Umbilical cord (tissue), 2 donors: ENCODE measurements at places on chromosomes 12 and 14. TPM values are rescaled to one million over a fixed set of nuclear protein-coding genes. Genes with fewer than 3 reads are reported as not detected.

ADGRD1 gene
- total RNA-seq = 4.1 TPM

C12orf60 gene
- total RNA-seq = 3.6 TPM

ANKRD33 gene
- 2.9 TPM for total RNA-seq

C12orf50 gene
- total RNA-seq = 9.1 TPM

DNA sequence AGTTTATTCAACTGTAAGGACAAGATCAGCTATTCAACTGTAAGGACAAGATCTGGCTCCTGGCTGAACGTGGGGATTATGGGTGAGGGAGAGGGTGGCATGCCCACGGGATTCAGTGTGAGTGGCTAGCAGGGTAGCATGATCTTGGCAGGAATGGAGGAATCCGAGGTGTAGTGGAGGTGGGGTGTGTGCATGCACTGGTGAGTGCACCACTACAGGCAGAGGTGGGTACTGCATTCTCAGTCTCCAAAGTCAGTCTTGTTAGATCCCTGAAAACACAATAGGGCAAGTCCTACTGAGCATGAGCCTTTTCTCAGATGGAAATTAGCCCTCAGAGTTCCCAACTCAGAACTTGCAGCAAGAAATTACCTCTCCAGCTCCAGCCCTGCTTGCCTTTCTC is 32.2 kb upstream of the DCD start:
- no peak for DNase-seq

GRCh38 chr14:50363714-50364111 is 33.0 kb downstream of the CDKL1 start:
- no peak for DNase-seq

GRCh38 chr12:69330475-69331473 is 17.4 kb upstream of the LYZ start:
- DNase-seq = peak; percentile 29

DNA sequence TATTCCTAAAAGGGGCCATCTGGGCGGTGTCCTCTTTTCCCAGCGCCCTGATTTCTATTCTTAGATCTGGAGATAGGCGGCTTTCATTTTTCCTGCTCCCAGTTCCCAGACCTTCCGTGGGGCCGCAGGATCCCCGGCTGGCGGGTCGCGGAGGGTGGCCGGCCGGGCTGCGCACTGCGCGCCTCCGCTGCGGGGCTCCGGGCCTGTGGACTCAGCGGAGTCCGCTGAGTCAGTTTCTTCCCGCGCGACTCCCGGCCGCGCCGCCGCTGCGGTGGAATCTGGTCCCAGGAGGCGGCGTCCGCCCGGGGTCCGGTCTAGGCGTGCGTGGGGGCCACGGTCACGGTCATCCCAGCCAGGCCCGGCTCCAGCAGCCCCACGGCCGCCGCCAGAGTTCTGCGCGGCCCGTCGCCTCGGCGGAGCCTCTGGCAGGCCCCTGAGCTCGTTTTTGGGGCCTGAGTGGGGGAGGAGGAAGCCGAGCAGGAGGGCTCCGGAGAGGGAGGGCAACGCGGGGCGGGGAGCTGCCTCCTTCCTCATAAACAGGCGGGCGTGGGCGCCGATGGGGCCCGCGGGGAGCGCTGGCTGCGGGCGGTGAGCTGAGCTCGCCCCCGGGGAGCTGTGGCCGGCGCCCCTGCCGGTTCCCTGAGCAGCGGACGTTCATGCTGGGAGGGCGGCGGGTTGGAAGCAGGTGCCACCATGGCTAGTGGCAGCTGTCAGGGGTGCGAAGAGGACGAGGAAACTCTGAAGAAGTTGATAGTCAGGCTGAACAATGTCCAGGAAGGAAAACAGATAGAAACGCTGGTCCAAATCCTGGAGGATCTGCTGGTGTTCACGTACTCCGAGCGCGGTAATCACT is at the start of gene LRRK2:
Gene LRRK2, plus strand, starts transcription at position 559 of the 853 bp plus-strand sequence. Its CDS starts 135 bp downstream, at position 694.
- peak; percentile 89 for DNase-seq

DNA sequence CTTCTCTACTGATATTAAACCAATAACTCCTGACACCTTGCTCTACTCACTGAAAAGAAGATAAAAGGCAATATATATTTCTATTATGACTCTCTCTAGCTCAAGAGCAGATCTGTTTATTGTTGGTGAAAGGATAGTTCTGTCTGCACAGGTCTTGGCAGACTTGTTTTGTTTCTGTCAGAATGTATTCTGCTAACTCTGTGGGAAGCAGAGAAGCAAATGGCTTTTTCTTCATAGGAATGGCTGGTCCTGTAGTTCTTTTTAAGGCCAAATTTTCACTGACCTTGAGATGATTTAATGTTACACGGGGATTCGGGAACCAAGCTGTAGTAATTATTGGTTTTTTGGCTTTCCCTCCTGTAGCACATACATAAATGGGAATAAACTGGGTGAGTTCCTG is 512.1 kb downstream of the DIO2 start:
- DNase-seq = peak; percentile 60

DNA sequence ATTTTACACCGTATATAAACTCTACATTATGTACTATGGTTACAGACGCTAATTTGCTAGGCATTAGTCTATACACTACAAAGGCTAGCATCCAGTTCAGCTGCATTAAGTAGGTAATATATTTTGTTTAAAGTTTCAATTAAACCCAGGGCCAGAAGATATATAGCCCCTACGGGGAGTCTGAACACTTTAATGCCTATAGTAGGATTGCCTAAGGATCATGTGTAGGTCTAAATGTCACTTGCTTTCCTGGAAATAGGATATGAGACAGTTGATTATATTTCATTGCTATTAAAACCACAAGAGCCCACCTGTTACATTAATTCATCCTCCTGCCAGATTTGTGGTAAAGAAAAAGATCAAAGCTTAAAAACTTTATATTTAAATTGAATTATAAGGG is 286.9 kb downstream of the TMTC2 start:
- DNase-seq = no peak

DNA sequence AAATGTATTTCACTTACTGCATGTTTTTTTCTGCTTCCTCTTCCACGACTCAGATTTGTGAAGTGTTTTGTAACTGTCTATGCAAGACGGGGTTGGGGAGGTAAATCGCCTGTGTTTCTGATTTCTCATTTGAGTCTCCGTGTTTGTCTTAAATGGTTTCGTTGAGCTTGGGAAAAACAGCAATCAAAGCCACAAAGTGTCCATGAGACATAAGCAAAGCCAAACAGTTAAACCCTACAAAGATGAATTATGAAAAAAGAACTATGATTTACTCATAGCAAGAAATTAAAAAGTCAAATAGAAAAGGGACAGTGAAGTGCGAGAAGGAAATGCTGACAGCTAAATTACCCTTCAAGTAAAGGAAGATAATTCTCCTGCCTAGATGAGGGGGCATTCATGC is 164.3 kb upstream of the TMPO start:
- DNase-seq = no peak

GRCh38 chr12:47980197-47980596 is 16.8 kb downstream of the TMEM106C start:
- no peak for DNase-seq

- DNase-seq = no peak
These were observed 51.4 kb downstream of the FBXW8 start for GRCh38 chr12:116962197-116962596.

DNA sequence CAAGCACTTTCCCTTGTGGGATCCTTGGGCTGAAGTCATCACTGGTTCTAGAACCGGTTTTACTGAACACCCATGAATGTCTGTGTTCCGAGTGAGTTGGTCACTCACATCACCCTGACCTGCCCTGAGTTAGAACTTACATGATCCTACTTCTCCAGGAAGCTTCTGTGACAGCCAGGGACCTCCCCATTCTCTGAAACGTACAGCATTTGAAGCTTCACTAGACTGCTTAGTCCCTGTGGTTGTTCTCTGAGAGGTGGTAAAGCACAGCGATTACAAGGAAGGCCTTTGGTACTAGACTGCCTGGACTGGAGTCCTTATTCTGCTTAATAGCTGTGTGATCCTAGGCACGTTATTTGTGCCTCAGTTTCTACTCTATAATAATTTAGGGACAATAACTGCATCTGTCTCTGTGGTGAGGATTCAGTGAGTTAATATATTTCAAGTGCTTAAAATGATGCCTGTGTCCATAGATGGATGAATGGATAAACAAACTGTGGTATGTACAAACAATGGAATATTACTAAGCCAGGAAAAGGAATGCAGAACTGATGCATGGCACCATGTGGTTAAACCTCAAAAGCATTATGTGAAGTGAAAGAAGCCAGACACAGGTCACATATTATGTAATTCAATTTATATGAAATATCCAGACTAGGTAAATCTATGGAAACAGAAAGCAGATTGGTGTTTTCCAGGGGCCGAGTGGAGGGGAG is 54.7 kb upstream of the DDX11 start:
- DNase-seq = no peak

GRCh38 chr12:102021540-102022246 is 40.1 kb downstream of the WASHC3 start:
- DNase-seq = no peak

DNA sequence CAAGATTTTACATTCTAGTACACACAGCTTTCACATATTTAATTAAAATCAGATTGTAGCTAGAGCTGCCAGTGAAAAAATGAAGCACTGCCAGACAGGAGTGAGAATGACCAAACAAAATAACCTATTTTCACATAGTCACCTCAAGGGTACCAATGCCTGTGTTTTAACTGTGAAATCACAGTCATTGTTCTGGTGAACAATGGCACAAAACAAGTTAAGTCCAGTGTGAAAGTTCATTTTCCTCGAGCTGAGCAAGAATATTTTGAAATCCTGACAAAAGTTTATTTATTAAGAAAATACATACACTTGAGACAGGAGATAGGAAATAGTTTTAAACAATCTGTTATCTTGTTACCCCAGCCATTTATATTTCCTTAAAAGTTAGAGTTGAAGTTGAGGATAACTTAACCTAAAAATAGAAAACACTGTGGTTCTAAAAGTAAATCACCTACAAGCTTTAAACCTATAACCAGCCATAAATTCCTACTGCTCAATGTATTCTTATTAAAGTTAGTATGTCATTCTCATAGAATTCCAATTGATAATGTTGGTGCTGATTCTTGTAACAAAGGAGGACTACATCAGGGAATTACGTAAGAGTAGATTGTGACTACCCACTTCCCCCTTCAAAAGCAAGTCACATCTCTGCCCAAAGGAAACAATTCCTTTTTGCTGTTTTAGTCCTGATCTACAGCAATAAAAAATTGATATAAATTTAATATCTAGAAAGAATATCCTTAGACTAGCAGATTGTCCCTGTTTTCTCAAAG is 15.9 kb downstream of the DENND5B start:
- no peak for DNase-seq

DNA sequence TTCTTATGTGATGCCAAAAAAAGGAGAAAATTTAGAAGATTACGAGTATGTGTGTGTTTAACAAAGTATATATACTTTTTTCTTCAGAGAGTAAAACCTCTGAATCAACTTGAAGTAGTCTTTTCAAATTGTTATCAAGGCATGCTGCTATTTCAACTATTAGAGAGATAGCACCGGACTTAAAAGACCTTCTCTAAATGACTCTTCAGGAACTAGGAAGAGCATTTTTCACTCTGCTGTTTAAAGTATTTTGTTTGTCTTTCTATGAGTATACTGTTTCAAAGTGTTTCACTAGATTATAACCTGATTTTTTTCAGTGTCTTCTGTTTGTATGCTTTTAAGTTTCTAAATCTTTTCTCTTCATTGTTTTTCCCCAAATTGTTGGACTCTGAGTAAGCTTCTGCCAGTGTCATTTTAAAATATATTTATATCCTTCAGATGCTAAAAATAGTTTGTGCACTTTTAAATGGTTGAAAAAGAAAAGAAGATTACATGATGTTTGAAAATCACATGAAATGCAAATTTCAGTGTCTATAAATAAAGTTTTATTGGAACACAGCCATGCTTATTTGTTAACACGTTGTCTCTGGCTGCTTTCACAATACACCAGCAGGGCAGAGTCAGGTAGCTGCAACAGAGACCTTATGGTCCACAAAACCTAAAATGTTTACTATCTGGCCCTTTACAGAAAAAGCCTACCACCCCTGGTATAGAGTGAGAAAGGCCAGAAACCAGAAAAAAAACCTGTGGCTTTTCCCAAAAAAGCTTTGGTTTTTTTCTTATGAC is 21.3 kb downstream of the CRADD start:
- DNase-seq = no peak

- DNase-seq = no peak
These were observed 393.5 kb downstream of the NOVA1 start for GRCh38 chr14:26204366-26204727.

DNA sequence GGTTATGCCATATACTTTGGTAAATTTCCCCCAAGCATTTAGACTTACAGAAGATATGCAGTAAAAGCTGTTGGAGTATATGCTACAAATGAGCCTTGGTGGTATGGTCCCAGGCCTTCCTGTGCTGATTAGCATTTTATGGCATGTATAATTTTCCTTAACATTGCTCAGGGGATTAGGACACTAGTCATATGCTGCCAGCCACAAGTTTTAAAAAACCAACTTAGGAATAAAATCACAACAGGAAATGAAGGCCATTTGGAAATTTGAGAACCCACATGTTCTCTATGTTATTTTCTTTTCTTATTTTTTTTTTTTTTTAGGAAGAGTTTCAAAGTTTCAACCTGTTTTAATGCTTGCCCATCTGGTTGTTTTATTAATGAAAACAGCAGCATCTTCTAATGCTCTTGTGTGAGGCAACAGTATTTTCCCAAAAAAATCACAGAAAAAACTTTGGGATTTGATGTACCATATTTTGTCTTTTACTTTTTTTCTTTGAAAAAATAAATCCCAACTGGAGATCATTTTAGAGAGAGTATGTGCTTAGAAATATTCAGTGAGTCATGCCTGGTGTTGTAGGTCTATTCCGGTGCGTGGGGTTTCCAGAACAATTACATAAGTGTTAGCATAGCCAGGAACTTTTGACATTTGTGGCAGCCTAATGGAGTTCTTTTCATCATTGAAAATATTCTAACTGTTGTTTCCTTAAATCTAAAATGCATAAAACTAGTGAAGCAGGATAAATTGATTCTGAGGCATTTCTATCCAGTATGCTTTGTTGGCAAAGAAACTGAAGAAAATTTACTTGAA is 21.7 kb upstream of the DUSP6 start:
- peak; percentile 44 for DNase-seq

GRCh38 chr12:70831543-70831942 is 89.0 kb downstream of the PTPRR start:
- peak; percentile 65 for DNase-seq

DNA sequence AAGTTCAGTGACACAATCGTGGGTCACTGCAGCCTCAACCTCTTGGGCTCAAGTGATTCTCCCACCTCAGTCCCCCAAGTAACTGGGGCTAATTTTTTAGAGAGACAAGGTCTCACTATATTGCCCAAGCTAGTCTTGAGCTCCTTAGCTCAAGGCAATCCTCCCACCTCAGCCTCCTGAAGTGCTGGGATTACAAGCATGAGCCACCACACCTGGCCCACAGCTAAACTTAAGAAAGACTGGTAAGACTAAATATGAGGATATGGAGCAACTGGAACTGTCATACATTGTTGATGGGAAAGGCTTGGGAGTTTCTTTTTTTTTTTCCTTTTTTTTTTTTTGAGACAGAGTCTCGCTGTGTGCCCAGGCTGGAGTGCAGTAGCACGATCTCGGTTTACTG is 34.0 kb downstream of the VRTN start:
- no peak for DNase-seq
